HL-60 (cell line): ENCODE measurements at places on chromosomes 2 and 18.

DNA sequence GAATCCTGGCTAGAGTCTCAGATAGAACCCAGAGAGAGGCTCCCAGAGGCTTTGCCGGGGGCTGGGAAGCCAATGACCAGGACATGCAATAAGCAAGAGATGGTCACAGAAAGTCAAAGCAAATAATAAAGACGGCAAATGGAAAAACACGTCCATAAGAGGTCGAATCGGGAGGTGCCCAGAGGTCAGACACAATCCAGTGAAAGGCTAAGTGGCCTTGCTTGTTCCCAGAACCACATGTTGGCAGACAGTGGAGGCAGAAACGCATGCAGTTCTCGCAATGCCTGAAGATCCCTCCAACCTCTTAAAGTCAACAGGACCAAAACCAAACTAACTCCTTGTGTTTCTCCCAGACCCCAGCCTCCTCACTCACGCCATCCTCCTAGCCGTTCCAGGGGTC is 3.0 kb downstream of the CYB5A start:
- no peak for DNase-seq

DNA sequence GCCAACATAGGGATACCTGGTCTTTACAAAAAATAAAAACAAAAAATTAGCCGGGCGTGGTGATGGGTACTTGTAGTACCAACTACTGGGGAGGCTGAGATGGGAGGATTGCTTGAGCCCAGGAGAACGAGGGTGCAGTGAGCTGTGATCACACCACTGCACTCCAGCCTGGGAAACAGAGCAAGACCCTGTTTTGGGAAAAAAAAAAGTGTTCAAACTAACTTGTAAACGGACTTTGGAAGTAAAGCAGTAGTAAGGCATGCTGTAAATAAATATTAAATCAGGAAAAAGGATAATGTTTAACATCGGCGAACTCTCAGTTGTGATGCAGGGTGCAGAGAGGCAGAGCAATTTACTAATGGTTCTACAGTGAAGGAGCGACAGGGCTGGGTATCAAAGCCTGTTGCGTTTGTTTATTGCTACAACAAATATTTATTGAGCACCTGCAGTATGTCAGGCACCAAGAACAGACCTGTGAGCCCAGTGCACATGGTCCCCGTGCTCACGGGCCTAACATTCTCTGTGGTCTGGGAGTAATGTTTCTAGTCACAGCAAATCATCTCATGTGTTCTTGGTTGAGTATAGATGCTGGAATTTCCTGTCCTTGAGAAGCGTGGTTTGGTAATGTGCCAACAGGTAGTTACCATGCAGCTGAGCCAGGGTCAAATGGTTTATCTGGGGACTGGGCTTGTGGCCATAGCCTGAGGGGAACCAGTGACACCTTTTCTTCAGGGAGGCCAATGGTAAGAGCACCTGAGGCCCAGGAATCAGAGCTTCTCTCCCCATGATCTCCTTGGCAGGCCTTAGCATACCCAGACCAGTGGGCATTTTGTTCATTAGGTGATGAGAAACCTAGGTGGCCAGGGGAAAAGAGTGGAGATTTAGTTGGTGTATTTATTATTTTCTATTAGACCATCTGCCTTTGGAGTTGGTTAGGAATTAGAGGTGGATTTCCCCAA is 27.9 kb upstream of the GREB1 start:
- no peak for DNase-seq

DNA sequence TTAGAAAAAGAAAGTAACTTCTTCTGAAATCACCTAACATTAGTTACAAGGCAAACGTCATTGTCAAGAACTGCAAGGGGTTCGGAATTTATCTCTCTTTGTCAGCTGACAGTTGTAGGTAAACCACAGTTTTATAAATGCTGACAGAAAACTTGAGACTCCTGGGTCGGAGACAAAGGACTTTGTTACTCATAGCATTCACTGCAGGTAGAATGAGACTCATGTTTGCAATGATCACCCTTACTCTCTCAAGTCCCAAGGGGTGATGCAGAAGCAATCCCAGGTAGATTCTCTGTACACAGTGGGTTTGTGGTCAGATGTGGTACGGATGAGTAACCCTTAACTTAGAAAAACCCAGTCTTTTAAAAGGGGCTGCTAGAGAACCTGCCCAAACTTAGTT is 757.8 kb downstream of the TRIB2 start:
- DNase-seq: no peak

- no peak for DNase-seq
These were observed 54.4 kb downstream of the DOK6 start for GRCh38 chr18:69455125-69455524.

DNA sequence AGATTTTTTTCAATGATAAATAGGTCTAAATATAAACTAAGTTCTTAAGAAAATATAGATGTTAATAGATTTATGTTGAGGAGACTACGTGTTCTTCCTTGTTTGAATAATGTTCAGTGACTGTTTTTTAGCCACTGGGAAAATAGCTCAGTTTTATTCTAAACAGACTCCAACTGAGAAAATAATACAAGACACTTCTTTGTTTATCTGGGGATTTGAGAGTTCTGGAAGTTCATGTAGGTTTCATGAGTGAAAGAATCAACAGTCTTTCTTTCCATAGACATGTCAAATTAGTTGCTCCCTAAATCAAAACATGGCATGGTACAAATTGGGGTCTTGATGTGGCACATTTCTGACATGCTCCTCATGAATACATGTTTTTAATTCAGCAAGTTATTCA is 177.7 kb downstream of the MREG start:
- DNase-seq: no peak

- DNase-seq: no peak
These were observed 19.3 kb downstream of the TGFA start for GRCh38 chr2:70534183-70534836.
